ENCODE measurements at places on chromosomes 16 and 17.

GRCh38 chr16:64440421-64440831 is 681.4 kb downstream of the CDH11 start:
- DNase-seq: peak; percentile 94

DNA sequence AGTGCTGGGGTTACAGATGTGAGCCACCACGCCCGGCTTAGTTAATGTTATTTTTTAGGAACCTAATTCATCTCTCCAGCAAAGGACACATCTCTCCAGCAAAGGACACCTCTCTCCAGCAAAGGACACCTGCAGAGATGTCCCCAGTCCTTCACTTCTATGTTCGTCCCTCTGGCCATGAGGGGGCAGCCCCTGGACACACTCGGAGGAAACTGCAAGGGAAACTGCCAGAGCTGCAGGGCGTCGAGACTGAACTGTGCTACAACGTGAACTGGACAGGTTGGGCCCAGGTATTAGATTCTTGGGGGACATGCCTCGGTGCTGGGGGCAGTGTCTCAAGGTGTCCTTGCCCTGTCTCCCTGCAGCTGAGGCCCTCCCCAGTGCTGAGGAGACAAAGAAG is 4.7 kb downstream of the PFAS start:
- no peak for DNase-seq

GRCh38 chr17:18379246-18380146 is 1.9 kb downstream of the EVPLL start:
- no peak for DNase-seq

- DNase-seq: no peak
Measured at GRCh38 chr17:58513267-58513964, 1.0 kb downstream of the MTMR4 start.

DNA sequence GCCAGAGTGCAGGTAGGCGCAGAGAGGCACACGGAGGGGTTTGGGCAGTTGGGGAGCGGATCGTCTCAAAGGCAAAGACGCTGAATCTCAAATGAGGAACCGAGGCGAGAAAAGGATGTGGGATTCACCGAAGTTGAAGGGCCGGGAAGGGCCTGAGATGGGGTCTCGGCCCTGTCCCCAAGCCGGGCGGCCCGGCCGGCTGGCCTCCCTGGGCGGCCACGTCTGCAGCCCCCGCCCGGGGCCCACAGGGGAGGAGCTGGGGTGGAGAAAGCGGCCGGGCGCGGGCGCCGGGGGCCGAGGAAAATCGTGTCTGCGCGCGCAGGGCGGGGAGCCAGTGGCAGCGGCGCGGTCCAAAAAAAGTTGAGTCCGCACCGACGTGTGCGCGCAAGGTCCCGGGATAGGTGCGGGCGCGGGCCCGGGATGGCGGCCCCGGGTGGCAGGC is 458 bp downstream of the SLC12A4 start:
- no peak for DNase-seq

GRCh38 chr17:47663912-47664623 is 14.3 kb downstream of the KPNB1 start:
- DNase-seq: peak; percentile 50

DNA sequence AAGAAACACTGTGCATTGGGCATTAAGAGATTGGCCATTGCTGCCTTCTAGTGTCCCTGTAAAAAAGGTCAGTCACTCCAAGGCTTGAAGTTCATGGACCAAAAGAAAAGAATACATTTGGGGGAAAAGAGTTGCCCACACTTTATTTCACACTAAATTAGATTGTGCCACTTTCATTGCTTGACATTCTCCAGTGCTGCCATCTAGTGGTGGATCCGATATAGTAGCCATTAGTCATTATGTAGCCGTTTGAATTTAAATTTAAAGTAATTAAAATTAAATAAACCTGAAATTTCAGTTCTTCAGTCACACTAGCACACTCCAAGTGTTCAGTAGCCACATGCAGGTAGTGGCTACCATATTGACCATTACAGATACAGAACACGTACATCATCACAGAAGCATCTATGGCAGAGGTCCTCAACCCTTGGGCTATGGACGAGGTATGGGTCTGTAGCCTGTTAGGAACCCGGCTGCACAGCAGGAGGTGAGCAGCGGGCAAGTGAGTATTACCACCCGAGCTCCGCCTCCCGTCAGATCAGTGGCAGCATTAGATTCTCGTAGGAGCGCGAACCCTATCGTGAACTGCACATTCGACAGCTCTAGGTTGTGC is 21.9 kb upstream of the CDH5 start:
- DNase-seq: no peak

DNA sequence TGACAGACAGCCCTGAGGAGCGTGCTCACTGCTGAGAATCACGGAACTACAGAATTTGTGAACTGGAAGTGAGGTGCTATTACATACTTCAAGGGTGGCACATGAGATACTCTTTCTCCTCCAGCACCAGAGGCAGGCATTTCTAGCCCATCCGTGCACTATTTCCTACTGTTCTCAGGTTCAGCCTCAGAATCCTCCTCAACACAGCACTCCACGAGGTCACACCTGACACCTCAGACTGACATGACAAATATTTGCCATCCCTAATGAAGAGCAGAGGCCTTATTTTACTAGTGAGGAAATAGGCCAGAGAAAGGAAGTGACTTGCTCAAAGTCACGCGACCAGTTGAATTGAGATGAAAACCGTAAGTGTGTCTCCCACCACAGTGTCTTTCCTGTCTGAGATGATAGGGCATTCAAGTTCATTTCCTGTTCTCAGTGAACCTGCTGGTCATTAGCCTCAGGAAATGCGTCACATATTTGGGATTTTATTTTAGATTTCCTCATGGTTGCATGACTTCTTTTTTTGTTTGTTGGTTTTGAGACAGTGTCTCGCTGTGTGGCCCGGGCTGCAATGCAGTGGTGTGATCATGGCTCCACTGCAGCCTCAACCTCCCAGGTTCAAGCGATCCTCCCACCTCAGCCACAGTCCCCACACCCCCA is 23.6 kb downstream of the SEZ6 start:
- peak; percentile 89 for DNase-seq

DNA sequence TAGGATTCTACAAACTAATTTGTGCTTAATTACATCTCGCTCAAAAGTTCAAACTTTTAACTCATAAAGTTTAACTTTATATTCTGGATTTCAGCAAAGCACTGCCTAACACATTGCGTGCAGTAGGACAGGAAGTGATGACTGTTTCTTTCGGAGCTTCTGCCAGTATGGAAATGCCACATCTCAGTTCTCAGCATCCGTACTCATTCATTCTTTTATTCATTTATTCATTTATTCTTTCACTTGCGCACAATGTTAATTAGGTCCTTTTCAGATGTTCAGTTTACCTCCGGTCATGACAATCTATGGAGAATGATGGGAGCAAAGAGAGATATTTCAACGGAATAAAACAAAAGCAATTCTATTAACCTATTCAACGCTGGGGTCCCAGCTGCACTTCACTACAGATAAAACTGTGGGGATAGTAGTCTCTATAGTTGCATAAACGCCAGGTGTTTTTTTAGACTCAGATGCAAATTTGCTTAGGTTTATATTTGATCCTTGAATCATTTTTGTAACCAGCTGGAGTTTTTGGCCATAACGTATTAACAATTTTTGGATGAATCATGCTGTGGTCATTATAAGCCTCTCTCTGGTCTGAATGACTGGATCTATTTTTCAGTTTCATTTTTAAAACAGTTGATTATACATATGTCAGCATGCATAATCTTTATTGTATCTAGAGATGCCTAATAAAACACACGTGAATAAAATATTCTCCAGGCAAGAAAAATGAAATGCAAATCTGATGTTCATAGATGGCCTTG is 143.9 kb downstream of the KCNJ2 start:
- peak; percentile 30 for DNase-seq

GRCh38 chr17:33014751-33015150 is 23.1 kb downstream of the SPACA3 start:
- DNase-seq: no peak

DNA sequence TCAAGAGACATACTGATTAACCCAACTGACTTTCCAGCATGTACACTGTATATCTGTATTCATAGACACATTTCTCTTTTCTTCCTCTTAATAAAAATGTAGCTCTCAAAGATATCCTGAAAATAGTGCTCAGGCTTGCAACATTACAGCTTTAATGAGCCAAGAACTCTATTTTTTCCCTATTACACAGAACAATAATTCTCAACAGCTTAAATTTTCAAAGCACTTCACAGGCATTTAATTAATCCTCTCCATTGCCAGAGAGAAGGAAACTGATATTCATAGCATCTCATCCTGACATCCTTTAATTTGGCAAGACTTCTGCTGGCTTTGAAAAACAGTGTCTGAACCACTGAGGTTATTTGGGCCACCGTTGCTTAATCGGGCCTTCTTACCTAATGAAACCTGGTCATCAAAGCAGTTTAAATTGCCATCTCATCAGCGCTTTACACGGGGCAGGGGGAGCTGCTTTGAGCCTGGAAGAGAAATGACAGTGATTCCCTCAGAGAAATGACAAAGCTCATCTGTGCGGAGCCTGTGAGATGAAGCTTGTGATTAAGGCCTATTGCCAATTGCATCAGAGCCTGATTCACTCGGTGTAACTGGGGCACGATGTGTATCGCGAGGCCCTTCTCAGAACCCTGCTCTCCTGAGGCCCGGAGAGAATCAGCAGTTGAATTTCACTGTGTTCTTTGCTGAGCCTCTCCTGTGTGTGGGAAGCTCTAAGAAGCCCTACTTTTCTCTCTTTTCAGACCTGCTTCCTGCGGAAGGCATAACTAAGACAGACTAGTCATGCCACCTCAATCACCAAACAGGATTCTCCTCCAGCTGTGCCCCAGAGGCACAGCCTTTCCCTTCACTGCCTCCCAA is 8.5 kb upstream of the SIAH1 start:
- DNase-seq: no peak

GRCh38 chr16:69669577-69669976 is 56.8 kb downstream of the NQO1 start:
- no peak for DNase-seq

DNA sequence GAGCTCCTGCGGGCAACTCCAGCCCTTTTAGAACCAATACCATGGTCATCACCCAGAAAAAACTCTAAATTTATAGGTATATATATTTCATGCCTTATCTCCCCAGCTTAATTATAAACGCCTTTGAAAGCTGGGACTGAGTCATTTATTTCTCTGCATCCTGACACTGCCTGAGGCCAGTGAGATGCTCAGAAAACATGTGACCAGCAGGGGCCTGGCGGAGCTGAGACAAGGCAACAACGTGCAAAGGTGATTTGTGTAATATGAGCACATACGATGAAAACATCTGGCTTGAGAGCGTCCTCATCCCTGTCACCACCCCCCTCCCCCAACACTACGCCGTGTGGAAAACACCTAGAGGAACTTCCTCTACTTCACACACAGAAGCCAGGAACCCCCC is 22.7 kb downstream of the NXN start:
- DNase-seq: no peak

GRCh38 chr17:38898291-38898679 is 27.1 kb upstream of the LASP1NB start:
- no peak for DNase-seq

GRCh38 chr16:11783319-11784037 is 13.6 kb downstream of the ZC3H7A start:
- no peak for DNase-seq
